Activated CD8-positive, alpha-beta memory T cell treated with anti-CD3 and anti-CD28 coated beads, Interleukin-2, amount 50 U/mL, for 4 hours (primary cell): ENCODE measurements at places on chromosomes 12 and 14.

DNA sequence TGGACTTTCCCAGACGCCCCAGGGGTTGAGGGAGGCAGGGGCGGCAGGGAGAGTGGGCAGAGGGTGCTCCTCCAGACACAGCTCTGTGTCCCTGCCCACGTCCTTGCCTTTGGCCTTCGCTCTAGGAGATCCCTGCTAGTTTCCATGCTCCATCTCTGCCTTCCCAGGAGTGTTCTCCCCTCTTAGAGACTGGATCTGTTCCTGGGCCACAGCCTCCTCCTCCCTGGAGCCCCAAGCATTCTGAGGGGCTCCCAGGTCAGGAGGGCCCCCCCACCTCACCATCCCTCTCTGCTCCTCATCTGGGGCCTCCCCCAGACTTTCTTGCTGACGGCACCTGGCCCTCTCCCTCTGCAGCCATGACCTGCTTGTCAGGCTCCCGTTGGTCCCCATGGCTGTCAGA lies 216.0 kb upstream of the FKBP4 start:
- DNase-seq = no peak

GRCh38 chr12:103455020-103455763 lies 40.6 kb downstream of the C12orf42 start:
- no peak for DNase-seq

- no peak for DNase-seq
Measured at GRCh38 chr12:63445224-63445880, 222.9 kb downstream of the DPY19L2 start.

DNA sequence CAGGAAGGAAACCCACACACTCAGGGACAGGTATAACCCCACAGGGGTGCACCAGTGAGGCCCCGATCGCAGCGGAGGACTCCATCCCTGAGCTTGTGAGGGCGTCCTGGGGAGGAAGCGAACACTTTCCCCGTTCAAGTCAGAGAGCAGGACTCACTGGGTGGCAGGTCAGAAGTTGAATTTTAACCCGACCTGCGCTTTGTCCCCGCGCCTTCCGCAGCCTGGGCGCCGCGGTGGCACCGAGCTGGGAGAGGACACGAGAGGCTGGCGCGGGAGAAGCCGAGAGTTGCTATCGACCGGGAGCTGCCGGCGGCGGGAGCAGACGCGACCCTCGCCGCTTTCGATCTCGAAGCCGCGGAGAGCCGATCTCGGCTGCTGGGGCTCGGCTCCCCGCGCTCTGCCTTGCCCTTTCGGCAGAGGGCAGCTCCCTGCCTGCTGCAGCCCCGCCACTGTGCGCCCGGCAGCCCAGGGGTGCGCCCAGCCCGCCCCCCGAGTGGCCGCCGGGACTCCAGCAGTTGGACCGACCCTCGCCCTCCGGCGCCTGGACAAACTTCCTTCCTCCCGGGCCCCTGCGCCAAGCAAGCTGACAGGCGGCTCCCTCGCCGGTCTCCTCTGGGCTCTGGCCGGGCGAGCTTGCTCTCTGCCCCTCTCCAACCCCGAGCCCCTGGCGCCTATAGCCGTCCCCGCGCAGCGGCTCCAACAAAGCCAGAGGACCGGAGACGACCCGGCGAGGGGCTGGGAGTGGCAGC lies 918 bp downstream of the LIN7A start:
- no peak for DNase-seq
